Activated CD4-positive, CD25-positive, alpha-beta regulatory T cell (primary cell): ENCODE measurements at places on chromosomes 12 and 14.

DNA sequence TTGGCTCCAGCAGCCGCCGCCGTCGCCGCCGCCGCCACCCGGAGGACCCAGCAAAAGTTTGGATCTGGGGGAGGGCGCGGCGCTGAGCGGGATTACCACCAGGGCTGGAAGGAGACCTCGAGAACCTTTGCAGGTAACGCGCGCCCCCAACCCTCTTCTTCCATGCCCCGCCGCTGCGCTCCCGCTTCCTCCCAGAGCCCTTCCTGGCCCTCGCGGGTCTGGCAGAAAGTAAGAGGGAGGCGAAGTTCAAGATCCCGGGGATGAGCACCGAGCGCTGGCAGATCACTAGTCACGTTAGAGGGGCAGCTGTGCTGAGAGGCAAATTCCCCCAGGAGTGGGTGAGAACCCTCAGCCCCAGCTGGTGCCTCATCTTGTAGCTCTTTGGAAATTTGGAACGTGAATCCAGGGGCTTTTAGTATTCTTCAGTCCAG is 3.9 kb downstream of the FLRT2 start:
- DNase-seq, result no peak

DNA sequence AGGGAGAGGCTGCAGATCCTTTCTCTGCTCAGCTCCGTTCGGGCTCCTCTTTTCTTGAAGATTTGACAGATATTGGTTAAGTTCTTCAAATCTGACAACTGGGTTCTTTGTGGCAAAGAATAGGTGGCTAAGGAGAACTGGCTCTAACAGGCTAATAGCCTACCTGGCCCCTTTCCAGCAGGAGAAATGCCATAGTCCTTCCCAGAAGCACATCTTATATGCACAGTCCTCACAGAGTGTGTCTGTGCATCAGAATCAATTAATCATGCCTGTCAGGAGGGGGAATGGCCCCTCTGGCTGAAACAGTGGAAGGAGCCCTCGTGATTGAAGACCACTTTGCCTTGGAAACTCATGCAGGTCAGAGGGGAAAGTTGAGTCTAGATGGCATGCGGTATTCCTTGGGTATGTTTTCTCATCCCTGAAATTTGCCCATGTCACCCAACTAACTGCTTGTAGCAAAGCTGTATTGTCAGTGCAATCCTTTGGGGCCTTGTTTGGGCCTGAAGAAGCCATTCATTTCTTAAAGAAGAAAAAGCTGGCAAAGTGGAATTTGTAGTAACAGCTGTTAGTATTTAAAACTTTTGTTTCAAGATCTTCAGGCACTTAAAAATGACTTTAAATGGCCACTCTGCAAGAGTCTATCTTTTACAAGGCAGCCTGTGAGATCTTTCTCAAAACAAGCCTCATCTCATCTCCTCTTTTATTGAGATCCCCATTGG is 251.5 kb downstream of the ZFP36L1 start:
- DNase-seq, result no peak

GRCh38 chr14:36226164-36226563 is 49.6 kb upstream of the PTCSC3 start:
- DNase-seq, result no peak

GRCh38 chr12:67759829-67760228 is 111.3 kb downstream of the DYRK2 start:
- no peak for DNase-seq

DNA sequence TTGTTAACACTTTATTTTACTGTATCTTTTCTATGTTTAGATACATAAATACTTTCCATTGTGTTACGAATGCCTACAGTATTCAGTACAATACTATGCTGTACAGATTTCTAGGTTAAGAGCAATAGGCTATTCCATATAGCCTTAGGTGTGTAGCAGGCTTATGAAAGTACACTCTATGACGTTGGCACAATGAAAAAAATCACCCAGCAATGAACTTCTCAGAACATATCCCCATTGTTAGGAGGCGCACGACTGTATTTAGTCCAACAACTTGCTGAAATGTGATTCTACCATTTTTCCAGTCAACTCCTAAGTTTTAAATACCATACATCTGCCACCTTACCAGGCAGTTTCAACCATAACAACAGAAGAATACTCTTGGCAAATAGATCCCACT is 1.8 kb downstream of the PARP11 start:
- no peak for DNase-seq

- no peak for DNase-seq
These were observed 44.3 kb upstream of the CCT2 start for GRCh38 chr12:69540987-69541386.

- DNase-seq, result no peak
These were observed 2.1 kb downstream of the KRT7 start for GRCh38 chr12:52235001-52235764.

- DNase-seq, result no peak
These were observed 8.9 kb downstream of the DDHD1 start for GRCh38 chr14:53144244-53144643.

- DNase-seq, result no peak
These were observed 22.9 kb downstream of the ZNF268 start for GRCh38 chr12:133204264-133204603.

GRCh38 chr12:47717443-47718193 is 7.7 kb downstream of the ENDOU start:
- DNase-seq, result no peak

DNA sequence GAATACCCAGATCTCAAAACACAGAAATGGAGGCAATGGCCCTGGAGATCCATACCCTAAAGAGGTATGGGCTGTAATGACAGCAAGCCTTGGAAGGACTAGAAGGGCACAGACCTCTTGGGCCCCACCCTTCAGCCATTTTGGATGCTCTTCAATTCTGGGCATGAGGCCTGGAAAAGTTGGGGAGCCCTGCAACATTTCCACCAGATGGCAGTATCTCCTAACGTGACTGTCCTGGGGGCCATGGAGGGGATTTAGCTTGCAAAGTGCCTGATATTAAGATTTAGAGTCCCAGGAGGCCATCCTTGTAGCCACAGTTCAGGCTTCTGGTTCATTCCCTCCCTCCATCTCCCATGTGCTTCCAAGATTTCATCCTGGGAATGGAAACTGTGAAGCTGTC is 30.2 kb downstream of the KCNA5 start:
- DNase-seq, result no peak

GRCh38 chr14:20215196-20215595 is 8.3 kb upstream of the OR11H6 start:
- DNase-seq, result no peak

GRCh38 chr14:67952786-67953185 is 133.2 kb downstream of the RAD51B start:
- DNase-seq, result no peak

- no peak for DNase-seq
These were observed 135.7 kb downstream of the PTPRO start for GRCh38 chr12:15458008-15458407.

DNA sequence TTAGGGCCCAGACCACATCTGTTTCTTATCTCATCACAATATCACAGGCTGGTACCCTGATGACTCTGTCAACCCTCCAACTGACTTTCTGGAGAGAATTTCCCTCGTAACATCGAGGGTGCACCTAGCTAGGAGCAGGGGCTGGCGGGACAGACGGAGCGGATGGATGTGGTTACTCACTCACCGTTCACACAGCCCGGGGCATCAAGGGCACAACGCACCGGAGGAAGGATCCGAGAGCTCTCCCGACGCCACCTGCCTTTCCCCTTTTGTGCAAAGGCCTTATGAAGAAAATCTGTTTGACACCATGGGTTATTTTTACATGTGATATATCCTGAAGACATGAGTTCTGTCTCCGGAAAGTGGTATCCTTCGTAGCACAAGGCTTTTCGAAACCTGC is 31.4 kb downstream of the SLC15A4 start:
- DNase-seq, result no peak

- no peak for DNase-seq
These were observed 75.0 kb downstream of the RFLNA start for GRCh38 chr12:124369827-124370378.

- no peak for DNase-seq
These were observed 11.6 kb downstream of the RAP1B start for GRCh38 chr12:68622250-68622649.

DNA sequence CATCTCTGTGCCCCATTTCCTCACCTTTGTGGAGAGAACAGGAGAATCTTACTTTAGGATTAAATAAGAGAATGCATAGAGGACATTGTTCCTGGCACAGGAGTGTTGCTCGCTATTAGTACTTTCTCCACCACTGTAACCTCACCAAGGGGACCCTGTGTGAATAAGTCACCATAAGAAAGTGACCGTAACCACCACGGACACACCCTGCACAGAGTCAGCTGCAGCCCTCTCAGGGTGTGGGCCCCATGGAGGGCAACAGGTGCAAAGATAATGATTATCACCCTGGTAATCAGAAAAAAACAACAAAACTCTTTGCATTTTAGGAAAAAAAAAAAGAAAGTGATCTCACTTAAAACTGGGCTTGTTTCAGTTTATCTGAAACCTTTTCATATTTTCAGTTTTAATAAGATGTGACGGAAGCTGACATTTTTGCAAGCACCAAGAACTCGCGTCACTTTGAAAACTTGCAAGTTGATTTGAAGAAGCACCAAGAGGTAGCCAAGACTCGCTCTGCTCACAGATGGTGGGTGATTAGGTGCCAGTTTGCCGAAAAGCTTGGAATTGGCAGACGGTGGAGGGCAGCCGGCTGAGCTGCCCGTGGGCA is 87.0 kb upstream of the VRK1 start:
- no peak for DNase-seq

GRCh38 chr14:103247169-103247606 is 86.8 kb upstream of the EIF5 start:
- no peak for DNase-seq

- no peak for DNase-seq
These were observed 213.4 kb upstream of the EGLN3 start for GRCh38 chr14:34164162-34164864.

DNA sequence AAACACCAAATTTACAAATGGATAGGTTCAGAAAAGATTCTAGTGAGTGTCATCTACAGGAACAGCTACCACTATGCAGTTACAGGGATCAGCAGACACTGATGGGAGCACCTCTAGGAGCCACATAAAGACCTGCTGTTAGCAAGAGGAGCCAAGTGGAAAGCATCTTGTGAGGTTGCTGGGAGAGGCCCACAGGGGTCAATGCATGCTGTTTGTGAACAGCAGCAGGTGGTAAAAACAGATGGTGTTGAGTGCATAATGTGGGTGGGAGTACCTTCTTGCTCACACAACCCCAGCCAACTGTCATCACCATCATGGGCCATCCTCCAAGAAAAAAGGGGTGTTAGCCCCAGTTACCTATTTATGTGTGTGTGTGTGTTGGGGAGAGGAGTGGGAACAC is 215.2 kb upstream of the SSTR1 start:
- DNase-seq, result no peak

DNA sequence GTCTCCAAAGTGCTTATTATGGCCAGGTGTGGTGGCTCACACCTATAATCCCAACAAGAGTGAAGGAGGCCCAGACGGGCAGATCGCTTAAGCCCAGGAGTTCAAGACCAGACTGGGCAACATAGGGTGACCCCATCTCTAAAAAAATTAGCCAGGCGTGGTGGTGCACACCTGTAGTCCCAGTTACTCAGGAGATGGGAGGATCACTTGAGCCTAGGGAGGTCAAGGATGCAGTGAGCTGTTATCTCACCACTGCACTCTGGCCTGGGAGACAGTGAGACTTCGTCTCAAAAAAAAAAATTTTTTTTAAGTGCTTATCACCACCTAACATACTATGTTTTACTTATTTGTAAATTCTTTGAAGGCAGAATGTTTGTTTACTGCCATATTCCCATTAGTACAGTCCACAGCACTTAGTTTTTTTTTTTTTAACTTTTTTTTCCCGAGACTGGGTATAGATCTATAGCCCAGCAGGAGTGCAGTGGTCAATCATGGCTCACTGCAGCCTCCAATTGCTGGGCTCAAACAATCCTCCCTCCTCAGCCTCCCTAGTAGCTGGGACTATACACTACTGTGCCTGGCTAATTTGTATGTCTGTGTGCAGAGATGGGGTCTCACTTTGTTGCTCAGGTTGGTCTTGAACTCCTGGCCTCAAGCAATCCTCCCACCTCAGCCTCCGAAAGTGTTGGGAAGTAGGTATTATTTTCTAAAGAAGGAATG is 4.7 kb upstream of the KANSL2 start:
- DNase-seq, result no peak

- DNase-seq, result no peak
These were observed 136.3 kb upstream of the PLXNC1 start for GRCh38 chr12:94012071-94012470.

DNA sequence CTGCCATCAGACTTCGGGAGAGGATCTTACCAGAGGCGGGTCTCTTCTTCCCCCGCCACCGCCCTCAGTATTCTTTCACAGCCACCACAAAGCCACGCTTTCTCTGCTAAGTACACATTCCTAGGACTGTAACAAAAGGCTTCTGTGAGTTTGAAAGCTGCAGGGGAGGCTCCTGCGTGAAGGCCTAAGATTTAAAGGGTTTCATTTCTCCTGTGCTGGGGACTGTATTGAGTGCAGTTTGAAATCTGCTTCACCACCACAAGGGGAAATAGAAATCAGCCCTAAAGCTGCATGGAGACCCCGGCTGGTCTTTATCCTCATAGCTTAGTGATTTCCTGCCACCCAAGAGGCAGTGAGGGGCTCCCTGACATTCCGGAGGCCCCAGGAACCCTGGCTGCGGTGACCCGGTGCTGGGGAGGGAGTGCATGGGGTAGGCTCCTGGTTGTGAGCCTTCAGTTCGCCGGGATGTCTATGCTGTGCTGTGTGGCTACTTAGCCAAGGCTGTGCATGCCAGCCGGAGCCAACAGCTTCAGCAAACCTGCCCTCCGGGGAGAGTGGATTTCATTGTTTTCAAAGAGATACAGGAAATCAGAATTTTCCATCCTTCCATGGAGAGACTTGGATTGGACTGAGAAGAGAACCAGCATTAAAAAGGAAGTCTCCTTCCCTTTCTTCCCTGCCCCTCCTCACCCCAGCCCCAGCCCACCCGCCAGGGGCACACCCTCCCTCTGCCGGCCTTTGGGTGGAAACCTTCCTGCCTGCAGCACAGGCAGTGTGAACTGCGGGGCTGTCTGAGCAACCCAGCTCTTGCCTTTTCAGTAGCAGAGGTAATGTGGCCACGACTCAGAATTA is 163.3 kb downstream of the ETV6 start:
- DNase-seq, result no peak

GRCh38 chr14:104467641-104468040 is 111.9 kb upstream of the C14orf180 start:
- no peak for DNase-seq

DNA sequence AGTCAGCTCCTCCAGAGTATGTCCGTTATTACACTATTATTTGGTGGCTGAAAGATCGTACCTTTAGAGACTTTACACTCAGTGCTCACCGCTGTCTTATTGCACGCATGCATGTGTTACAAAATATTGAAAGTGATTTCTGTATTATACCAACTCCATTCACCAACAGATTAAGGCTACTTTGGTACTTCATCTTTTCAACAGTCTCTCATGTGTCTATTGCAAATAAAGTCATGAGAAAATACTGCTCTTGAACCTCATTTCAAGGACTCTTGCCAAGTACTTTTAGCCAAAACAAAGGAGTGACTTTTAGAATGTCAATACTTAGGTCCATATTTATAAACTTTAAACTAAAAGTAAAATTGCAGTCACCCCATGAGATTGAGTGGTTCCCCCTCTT is 503.6 kb downstream of the TMEM121 start:
- no peak for DNase-seq

GRCh38 chr14:20583142-20583541 is 4.7 kb downstream of the RNASE11 start:
- no peak for DNase-seq
